ENCODE measurements at places on chromosomes 6 and 20.
A peak's percentile ranks its signal among the peaks of the same experiment; 100 is the strongest.

GRCh38 chr20:50202677-50203076 lies 12.0 kb downstream of the CEBPB start:
- no peak for DNase-seq

DNA sequence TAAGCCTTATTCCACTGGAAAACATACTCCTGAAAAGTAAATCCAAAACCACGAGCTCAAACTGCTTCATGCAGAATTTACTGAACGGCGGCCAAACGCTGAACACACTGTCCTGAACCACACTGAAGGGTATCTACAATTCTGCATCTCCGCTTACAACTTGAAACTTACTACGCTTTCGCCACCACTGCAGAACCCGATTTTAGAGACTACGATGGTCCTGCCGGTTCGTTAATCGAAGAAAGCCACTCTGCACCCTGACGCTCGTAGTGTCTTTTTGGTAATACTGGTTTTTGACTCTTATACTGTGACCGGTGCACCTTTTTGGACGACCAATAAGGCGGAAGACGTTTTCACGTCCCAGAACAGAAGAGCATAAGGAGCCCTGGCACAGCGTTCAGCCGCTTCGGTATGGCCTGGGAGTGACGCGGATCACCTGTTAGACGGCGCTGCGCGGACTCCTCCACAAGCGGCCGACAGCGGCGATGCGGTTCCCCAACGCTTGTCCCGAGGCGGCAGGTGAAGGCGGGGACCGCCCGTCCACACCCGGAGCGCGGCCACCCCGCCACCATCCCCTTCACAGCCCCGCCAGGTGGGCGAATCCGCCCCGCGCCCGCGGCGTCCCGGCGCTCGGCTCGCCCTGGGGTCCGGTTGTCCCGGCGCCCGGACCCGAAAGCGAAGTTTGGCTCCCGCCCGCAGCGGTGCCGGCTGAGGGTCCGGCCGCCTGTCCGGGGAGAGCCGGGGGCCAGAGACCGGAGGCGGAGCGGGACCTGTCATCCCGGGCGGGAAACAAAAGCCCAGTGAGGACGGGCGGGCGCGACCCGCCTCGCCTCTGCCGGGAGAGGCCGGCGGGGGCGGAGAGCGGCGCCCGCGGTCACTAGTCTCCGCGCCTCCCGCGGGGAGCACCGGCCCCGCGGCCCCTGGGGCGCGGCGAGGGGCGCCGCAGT lies 784 bp downstream of the FKBP5 start:
- DNase-seq, result no peak

DNA sequence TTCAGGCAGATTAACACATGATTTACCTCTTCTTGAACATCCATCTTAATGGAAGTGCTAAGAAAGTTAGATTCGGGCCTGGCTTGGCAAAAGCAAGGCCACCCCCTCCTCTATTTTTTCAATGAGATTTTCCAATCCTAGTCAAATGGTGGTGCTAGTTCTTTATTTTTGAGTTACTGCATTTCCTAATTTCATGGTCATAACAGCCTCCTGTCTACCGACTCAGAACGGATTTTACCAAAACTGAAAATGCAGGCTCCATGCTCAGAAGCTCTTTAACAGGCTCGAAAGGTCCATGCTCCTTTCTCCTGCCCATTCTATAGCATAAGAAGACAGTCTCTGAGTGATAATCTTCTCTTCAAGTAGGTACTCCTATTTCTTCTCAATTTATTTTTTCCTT lies 117.2 kb upstream of the ESR1 start:
- no peak for DNase-seq

- no peak for DNase-seq
Measured at GRCh38 chr6:2579241-2579761, 171.4 kb downstream of the MYLK4 start.

DNA sequence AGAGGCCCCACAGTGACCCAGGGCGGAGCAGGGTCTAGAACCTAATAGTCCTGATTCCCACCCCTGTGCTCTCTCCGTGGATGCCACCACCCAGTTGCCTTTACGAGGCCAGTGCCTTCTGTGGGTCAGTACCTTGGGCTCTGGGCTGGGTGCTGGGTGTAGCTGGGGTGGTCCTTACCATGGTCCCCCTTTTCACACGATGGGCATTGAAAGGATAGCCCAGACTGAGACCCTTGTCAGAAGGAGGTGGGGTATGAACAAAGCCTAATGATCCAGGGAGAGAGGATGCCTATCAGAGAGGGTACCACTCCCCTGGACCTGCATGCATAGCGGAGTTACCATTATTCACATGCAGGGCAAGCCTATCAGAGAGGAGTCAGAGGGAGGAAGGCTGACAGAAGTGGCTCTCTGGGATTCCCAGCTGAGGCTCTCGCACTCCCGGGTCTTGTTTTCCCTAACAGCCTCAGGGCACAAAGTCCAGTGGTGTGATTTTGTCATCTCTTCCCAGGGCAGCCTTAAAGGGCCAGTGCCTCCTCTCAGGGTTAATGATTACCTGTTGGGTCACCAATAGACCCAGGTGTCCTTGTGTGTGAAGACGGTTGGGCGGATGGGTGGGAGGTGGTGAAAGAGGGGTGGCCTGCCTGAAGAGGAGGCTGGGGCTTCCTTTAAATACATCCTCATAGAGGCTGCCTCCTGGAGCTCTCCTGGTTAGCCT lies 36.2 kb downstream of the VEGFA start:
- no peak for DNase-seq

- no peak for DNase-seq
Measured at GRCh38 chr20:53385941-53386767, 207.5 kb downstream of the ZNF217 start.

DNA sequence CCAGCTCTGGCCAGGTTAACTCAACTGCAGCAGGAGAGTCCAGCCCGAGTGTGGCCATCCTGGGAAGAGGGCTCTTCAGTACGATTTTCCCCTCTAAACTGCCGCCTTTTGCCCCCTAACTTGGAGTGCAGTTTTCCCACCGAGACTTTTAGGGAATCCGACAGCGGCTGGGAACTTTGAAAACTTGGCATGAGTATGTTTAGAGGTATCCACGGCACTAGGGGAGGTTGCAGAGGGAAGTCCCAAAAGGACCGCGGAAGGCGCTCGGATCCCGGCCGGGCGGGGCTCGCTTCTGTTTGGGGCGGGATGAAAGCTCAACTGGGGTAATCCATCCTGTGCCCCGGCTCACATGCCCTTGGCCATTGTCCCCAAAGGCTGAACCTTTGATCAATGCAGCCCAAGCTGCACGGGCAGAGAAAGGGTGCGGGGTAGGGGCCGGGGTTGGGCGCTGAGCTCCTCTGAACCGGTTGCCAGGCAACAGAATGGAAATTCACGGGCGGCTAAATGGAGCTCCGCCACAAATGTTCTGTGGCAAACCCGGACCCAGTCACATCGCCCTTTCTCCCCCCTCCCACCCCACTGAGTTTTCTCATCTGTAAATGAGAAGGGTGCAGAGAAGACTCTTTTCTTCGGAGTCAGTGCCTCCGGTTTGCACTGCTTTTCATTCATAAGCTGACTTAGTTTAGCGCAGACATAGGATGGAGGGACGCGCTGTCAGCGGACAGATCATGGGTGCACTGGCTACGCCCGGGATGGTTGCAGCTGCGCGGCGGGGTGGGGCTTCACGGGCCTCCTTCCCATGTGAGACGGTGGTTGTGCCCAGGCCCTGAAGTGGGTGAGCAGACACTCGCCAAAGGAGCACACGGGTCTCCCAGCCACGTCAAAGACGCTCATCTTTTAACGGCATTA lies 2.3 kb downstream of the BMP6 start:
- no peak for DNase-seq

- no peak for DNase-seq
Measured at GRCh38 chr6:127514179-127514772, 4.9 kb downstream of the MTCL3 start.

DNA sequence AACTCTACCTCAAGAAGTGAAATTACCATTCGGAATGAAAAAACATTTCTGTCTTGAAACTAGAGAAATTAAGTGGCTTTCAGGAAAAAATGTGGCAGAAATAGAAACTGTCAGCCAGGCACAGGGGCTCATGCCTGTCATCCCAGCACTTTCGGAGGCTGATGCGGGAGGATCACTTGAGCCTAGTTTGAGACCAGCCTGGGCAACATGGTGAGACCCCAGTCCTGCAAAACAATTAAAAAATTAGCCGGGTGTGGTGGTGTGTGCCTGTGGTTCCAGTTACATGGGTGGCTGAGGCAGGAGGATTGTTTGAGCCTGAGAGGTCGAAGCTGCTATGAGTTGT lies 7.1 kb upstream of the TMEM181 start:
- no peak for DNase-seq

- peak; percentile 20 for DNase-seq
Measured at GRCh38 chr20:1212607-1213396, 9.5 kb downstream of the C20orf202 start.

- DNase-seq, result no peak
Measured at GRCh38 chr6:25637211-25637610, 14.8 kb upstream of the SCGN start.

DNA sequence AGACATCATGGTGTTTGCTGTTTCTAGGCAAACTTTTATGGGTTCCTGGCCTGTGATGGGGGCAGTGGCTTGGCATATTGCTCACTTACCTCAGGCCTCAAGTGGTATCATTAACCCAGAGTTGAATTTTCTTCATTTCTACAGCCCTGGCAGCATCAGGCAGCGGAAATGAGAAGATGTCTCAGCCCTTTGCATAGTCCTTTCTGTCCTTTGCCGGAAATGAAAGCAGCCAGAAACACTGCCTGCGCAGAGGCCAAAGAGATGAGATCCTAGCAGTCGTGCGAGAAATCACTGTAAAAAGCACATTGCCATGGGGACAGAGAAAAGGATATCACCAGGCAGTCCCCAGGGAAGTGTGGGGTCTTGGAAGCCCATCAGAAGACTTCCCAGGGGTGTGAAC lies 37.4 kb upstream of the KCNG1 start:
- DNase-seq, result no peak

DNA sequence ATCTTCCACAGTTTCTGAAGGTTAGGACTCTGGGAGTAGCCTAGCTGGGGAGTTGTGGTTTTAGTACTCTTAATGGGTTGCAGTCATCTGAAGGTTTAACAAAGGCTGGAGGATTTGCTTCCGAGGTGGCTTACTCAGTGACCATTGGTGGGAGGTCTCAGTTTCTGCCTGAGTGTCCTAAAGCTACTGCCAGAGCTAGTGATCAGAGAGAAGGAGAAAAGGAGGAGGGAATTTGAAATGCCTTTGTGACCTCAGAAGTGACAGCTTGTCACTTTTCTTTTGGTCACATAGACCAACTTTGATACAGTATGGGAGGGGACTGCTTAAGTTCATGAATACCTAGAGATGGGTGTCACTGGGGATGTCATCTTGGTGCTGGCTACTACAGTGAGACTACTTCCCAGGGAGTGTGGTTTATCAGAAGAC lies 41.3 kb downstream of the NCOA3 start:
- DNase-seq, result no peak

DNA sequence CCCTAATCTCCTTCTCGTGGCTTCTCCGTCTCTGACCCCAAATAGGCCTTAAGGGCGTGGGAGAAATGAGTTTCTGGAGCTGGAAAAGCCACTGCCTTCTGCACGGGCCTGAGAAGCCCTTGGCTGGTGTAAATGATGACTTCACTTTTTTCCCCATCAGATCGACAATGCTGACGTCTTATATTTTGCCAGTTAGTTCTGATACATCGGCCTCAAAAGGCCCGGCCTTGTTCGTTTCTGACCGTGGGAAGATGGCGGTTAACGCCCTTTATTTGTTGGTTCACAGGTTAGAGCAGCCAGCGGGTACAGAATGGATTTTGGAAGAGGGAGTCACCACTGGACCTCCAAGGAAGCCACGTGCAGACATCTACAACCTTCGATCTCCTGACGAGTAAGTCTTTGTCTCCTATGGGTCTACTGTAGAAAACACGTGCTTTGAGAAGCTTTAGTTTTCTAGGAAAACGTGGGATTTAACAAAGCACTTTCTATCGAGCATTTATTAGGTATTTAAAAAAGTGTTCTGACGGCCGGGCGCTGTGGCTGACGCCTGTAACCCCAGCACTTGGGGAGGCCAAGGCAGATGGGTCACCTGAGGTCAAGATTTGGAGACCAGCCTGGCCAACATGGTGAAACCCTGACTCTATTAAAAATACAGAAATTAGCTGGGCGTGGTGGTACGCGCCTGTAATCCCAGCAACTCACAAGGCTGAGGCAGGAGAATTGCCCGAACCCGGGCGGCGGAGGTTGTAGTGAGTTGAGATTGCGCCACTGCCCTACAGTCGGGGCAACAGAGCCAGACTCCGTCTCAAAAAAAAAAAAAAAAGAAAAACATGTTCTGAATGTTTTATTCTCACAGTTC lies 1.2 kb upstream of the ZNFX1 start:
- no peak for DNase-seq

DNA sequence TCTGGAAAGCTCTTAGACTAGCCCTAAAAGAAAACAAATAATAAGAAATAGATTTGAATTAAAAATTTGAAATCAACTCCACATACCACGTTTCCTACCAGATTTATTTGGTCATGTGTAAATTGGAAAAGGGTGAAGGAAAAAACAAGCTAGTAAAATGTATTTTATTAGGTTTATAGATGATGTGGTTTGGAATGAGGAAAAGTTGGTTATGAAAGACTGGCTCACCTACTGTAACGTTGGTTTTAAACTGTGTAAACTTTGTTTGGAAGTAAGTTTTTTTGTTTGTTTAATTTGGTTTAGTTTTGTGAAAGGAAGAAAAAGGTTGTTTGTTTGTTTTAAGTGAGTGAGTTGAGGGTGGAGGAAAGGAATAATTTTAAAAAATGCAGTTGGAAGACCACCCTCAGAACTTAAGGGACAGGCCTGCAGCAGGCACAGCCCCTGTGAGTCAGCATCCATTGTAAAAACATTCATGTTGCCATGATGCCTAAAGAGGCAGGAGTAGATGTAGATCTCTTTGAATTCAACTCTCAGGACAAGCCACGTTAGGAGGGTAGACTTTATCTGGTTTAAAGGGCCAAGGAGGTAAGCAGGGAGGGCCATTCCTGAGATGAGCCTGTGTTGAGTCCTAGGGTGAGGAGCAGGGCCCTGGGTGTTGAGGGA lies 93.7 kb upstream of the SCGN start:
- DNase-seq, result no peak

Measured in AG09319 (cell line).